ENCODE measurements at places on chromosomes 5 and 9.

- peak; percentile 69 for DNase-seq
These were observed 21.0 kb downstream of the PDCD1LG2 start for GRCh38 chr9:5531101-5531882.

DNA sequence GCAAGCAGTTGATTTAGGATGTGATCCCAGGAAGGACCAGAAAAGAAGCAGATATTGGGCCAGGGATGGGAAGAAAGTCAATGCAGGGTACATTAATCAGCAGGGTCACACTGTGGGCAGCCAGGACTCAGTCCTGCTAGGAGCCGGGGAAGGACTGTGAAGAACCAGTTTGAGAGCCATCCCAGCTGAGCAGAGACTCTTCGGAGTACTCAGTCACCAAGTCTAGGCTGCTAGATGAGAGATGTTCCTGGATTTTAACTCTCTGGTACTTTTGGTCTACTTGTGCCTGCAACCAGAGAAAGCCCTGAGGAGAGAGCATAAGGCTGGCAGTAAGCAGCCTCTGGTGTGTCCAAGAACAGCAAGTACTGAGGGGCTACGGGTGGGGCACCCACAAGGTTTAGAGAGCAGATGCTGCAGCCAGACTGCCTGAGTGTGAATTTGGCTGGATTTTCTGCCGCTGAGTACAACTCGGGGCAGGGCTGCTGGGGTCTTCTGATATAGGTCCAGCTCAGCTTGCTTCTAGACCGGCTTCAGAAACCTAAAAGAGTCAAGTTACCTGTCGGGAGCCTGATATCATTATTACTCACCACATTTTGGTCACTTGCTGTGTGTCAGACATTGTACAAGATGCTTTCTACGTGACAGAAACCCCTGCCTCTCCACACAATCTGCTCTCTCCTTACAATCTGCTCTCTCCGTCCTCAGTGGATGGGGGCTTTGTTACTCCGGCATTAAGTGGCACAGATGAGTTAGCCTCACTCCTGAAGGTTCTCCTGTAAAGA is 250.2 kb upstream of the GAS1 start:
- no peak for DNase-seq

DNA sequence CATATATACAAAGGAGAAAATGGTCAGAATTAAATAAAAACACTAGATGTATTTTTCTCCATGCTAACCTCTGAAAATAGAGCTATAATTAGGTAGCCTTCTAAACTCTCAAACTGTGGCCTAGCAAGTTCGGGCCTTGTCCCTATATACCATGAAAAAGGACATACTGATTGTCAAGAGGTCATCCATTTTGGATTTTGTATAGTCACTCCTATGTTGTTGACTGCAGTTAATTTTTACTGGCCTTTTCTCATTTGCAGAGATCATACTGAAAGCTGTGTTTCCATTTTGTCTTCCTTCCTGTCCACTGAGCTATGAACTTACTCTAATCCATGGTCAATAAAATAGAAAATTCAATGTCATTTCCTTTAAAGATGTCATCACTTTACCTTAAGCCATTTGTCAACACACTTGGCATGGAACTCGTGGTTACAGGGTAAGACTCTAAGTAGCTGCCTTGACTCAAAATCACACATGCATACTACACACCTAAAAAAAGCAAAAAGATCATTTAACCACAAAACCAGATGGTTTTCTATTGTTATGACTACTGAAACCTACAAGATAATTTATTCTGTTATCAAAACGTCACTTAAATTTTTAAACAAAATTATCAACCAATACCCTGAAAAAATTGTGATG is 58.0 kb downstream of the RNF38 start:
- DNase-seq: no peak

DNA sequence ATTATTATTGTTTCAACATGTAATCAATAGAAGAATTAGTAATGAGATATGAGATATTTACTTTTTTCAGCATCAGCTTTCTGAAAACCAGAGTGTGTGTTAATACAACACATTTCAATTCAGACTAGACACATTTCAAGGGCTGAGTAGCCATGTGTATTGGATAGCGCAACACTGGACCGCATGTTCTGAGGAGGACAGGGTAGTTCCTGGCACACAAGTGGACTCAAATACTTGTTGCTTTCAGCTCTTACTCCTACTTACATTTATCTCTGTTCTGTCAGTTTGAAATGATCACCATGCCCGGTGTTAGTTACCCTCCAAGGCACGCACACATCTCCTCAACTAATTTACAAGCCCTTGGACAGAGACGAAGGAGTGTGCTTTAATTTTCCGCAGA is 126.6 kb downstream of the SLC24A2 start:
- DNase-seq: no peak

DNA sequence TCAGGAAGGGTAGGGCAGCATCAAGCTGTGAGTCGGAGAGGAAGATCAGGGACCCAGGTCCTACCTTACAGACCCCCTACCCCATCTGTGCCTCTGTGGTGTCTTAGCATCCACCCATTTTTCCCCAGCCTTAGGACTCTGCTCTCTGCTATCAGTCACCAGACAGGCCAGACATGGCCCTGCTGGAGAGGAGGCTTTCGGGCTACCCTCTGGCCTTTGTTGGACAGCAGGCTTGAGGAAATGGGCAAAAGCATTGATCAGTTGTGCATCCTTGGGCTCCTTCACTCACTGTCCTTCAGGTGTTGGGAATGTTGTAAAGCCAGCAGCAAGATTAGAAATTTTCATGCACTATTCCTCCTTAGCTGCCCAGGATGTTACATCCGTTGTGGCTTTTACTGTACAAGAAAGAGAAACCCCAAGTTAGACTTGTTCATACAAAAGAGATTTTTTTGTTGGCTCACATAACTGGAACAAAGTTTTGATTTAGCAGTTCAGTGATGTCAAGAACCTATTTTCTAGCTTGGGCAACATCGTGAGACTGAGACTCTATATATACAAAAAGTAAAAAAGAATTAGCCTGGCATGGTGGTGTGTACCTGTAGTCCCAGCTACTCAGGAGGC is 17.4 kb upstream of the TNFAIP8 start:
- no peak for DNase-seq

DNA sequence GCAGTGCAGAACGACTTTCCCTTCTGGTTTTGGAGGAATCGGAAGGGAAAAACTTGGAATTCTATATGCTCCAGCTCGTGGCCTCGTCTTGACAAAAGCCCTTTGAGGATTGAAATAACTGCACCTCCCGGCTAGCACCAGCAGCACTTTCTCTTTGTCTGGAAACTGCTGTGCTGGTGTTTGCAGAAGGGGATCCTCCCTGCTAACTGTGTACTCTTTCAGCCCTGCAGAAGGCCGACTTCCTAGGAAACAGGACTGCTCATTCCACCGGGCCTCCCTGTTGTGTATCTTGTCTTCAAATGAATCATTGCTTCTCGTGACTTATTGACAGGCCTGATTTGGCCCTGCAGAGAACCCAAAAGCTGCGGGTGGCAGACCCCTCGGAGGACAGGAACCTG is 23.6 kb downstream of the STC2 start:
- no peak for DNase-seq

DNA sequence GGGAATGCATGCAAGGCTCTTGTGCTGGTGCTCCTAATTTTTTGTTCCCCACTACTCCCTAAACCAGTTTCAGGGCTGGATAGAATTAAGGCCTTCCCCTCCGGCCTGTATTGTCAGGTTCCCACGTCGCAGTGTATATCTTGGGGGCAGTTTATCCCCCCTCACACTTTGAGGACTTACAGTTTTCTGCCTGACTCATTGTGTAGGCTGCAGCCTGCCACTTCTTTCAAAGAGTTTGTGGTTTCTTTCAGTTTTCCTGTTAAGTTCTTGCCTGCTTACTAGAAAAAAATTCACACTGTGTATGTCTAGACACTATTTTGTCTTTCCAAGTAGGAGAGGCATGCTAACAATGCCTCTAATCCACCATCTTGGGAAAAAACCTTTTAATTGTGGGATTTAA is 28.4 kb upstream of the BTNL3 start:
- no peak for DNase-seq

- no peak for DNase-seq
These were observed 44.2 kb upstream of the GNPDA1 start for GRCh38 chr5:142056816-142057696.

Data from CD4-positive, alpha-beta T cell treated with Interleukin-4 for 1 hour (primary cell).